Fibroblast of skin of right quadriceps (primary cell): ENCODE measurements at places on chromosomes 1 and 21.

GRCh38 chr1:180154003-180154324 lies 705 bp upstream of the QSOX1 start:
- no peak for DNase-seq

- DNase-seq: no peak
Observed at GRCh38 chr1:169784102-169784501, 10.6 kb downstream of the METTL18 start.

- DNase-seq: no peak
Observed at GRCh38 chr1:187763465-187763864, 934.7 kb downstream of the PLA2G4A start.

GRCh38 chr1:212984522-212985291 lies 31.0 kb downstream of the ANGEL2 start:
- no peak for DNase-seq

DNA sequence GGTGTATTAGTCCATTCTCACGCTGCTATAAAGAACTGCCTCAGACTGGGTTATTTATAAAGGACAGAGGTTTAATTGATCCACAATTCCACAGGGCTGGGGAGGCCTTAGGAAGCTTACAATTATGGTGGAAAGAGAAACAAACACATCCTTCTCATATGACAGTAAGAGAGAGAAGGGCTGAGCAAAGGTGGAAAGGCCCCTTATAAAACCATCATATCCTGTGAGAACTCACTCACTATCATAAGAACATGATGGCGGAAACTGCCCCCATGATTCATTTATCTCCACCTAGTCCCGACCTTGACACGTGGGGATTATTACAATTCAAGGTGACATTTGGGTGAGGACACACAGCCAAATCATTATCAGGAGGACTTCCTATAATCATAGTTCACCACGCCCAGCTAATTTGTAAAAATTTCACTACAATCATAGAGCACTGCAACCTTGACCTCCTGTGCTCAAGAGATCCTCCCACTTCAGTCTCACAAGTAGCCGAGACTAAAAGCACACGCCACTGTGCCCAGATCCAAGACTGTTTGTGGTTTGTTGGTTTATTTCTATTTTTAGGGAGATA lies 164.9 kb downstream of the RERE start:
- no peak for DNase-seq

GRCh38 chr1:82837766-82838465 lies 1037.2 kb downstream of the ADGRL2 start:
- peak; percentile 63 for DNase-seq

DNA sequence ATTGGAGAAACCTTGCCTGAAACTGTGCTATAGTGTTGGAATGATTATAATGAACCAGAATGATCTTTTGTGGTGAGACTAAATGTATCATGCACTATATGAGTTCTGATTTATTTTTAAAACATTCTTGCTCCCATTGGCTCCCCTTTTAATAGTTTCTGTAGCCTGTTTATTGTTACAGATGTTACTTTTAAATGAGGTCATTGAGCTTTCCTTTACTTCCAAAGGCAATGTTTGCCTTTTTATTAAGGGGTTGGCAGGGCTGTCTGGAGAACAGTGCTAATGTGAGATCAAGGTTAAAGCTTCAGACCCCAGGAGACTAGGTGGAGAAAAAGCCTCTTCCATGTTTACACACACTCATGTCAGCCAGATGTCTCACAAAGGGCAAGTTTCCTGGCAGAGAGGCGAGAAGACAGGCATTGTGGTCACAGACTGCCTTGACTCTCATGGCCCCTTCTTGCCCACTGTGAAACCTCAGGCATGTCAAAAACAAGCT lies 120.6 kb upstream of the RAVER2 start:
- DNase-seq: peak; percentile 71

DNA sequence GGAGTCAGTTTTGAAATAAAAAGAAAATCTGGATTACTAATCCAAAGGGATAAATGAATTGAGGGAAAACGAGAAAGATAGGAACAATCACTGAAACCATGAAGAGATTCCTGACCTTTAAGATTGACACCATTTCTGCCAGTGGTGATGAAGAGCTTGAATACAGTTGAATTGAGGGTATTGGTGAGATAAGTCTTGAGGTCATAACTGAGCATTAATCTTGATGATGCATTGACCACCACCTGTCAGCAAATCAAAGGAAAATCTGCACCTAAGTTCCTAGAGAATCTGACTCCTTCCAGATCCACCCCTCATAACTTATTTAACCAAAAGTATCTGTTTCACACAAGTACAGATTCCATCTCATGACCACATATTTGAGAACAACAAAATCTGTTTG lies 21.6 kb downstream of the RPS27 start:
- DNase-seq: no peak

GRCh38 chr1:66468722-66469121 lies 65.2 kb upstream of the SGIP1 start:
- DNase-seq: no peak

DNA sequence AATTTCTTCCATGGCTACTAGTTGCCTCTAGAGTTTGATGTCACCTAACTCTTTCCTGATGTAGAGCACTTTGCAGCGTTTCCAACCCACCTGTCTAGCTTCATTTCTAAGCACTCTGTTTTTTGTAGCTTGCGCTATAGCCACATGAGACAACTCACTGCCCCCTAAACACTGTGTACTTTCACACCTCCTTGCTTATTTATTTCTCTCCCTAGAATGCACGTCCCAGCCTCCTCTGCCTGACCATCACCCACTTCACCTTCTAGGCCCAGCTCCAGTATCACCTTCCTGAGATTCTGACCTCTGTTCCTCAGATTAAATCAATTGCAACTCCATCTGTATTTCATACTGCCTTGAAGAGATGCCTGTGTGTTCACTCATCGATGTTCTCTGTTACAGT lies 32.5 kb downstream of the MACF1 start:
- no peak for DNase-seq

DNA sequence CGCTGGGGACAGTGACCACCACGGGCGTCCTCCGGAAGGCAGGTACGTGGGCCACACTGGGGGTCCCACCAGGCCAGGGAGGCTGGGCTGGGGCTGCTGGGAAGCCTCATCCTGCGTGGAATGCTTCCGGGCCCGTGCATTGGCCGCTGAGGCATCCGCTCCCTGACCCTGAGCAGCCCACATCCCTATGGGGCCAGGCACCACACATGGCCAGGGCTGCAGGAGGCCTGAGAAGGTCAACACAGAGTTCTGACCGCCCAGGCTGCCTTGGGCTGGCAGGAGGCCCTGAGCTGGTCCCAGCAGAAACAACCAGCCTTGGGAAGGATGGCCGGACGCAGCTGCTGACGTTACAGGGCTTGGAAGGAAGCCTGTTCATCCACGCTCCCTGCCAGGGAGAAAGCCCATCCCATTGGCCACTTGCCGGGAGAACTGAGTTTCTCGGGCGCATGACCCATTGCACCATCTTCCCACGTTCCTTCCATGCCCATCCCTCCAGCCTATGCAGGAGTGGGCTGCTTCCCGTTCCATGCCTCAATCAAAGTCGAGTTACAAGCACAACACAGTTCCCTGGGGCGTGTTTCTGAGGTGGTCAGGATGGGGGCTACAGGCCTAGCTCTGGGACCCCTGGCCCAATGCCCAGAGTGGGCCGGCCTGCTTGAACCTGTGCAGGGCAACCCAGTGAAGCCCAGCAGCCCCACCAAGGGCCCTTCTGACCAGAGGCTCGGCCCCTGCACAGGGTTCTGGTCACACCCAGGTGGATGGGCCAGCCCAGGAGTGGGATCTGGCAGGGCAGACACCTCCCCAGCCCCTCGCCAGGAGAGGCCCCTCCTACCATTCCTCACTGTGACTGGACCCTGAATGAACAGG lies 31.7 kb downstream of the TRIM11 start:
- peak; percentile 47 for DNase-seq

DNA sequence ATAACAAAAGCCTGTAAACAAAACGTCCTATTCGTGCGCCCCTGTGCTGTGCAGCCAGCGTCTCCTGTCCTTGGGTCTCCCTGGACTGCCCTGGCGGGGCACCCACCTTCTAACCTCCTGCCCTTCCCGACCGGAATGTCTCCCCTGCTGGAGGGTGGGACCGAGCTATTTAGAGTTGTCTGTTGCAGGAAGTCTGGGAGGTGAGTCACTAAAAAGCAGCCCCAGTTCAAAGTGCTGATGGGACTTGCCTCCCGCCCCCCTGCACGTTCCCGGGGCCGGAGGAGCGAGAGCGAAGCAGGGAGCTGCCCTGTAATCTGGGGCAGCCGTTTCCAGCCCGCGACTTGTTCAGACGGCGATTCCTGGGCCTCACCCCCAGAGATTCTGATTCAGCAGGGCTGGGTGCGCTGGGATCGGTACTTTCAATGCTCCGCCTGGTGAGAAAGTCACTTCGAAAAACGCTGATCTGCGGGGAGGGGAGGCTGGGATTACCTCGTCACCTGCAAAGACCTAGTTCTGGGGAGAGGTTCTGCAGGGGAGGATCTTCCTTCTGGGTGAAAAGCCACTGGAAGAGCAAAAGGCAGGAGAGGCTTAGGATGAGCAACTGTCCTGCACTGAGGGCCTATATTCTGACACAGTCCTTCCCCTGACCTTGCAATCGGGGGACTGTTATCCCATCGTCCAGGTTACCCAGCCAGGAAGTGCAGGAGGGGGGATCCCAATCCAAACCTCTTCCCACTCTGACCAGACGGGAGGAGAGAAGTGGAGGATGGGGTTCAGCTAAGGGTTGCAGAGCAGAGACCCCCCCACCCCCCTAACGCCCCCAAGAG lies 1.2 kb upstream of the DHRS3 start:
- peak; percentile 91 for DNase-seq

GRCh38 chr21:16070207-16070651 lies 340.4 kb downstream of the USP25 start:
- peak; percentile 84 for DNase-seq

- no peak for DNase-seq
Observed at GRCh38 chr1:40750451-40750908, 33.1 kb upstream of the KCNQ4 start.

DNA sequence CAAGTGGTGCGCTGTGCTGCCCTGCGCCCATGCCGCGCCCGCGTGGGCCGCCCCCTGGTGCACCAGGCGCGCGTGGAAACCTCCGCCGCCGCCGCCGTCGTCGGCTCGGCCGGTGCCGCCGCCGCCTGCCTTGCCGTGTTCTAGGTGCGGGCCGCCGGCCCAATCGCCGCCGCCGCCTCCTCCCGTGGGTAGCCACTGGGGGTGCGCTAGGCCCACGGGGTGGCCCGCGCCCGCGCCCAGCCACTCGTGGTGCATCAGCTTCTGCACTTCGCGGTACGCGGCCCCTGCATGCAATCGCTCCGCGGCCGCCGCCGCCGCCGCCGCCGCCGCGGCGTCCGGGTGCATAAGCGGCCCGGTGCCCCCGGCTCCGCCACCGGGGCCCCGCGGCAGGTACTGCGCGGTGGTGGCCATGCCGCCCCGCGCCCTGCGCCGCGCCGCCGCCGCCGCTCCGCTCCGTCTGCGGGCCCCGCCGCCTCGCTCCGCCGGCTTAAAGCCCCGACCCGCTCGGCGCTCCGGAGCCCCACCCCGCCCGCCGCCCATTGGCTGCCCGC lies at the start of gene POU3F1:
Gene POU3F1, minus strand, starts transcription at position 461 of the 551 bp plus-strand sequence. Its CDS starts 50 bp downstream, at position 411.
- no peak for DNase-seq

- DNase-seq: peak; percentile 84
Observed at GRCh38 chr1:209823143-209824041, 4.4 kb upstream of the UTP25 start.

GRCh38 chr1:10360045-10360444 lies 38.8 kb upstream of the PGD start:
- DNase-seq: no peak

DNA sequence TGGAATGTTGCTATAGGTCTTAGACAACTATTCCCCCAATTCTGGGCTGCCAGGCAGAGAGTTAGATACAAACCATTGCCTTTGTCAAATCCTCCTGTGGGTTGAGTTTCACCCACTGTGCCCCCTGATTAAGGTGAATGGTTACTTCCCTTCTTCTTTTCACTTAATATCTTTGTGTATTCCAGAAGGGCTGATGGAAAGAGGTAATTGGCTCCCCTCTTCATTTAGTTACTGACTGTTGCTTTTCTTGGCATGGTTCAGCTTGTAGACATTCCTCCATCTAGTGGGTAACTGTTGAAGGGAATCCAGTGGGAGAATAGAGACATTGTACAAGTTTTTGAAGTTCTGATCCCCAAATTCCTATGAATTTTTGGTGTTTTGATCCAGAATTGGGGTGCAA lies 43.8 kb upstream of the MACF1 start:
- DNase-seq: no peak

GRCh38 chr1:30916296-30916695 lies 7.7 kb upstream of the SDC3 start:
- no peak for DNase-seq

GRCh38 chr1:8815582-8816151 lies 1.8 kb downstream of the RERE start:
- DNase-seq: peak; percentile 46

DNA sequence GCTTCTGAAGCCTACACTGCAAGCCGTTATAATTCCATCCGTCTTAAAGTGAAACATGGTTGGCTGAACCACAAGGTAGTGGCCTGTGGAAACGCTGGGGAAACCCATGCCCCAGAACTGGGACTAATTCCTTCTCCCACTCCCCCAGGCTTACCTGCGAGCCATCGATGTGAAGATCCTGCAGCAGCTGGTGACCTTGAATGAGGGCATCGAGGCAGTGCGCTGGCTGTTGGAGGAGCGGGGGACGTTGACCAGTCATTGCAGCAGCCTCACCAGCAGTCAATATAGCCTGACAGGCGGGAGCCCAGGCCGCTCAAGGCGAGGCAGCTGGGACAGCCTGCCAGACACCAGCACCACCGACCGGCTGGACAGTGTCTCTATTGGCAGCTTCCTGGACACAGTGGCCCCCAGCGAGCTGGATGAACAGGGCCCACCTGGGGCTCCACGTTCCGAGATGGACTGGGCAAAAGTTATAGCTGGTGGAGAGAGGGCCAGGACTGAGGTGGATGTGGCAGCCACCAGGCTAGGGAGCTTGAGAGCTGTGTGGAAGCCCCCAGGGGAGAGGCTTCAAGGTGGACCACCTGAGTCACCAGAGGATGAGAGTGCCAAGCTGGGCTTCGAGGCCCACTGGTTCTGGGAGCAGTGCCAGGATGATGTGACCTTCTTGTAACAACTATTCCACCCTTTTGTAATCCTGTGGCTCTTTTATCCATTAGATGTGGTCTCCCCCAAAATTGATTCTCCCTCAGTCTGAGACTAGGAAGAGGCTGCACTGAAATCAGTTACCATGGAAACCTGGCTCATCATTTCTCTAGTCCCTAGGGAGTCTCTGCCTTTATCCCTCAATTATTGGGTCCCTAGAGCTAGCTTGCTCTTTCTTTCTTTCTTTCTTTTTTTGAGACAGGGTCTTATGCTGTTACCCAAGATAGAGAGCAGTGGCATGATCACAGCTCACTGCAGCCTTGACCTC lies 16.7 kb downstream of the LURAP1 start:
- DNase-seq: peak; percentile 10

DNA sequence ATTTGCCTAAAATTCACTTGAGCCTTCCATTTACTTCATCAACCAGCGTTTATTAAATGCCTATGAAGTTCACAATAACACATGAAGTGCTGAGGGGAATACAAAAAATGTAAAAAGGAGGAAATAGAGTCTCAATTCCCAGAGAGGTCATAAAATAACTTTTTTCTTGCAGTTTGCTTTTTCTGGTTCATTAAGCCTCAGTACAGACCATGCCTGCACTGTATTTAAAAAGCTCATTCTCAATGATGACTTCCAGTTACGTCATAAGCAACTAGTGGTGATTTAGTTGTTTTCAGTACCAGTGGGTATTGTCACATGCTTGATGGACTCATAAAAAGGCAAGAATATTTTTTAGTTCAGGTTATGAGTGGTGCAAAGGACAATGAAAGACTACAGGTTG lies 160.1 kb upstream of the UBE2U start:
- peak; percentile 37 for DNase-seq
